ENCODE measurements at places on chromosomes 5 and 9. TPM values are rescaled to one million over a fixed set of nuclear protein-coding genes. Genes with fewer than 3 reads are reported as not detected.
A peak's percentile ranks its signal among the peaks of the same experiment; 100 is the strongest.

- H3K4me1 ChIP-seq, result peaks cover 55% of the 10 kb centered on the region
- no peak overlapping the region for H3K27ac ChIP-seq
- H3K4me3 ChIP-seq, result no peak overlapping the region
- H3K27me3 ChIP-seq, result no peaks in the 10 kb centered on the region
- H3K36me3 ChIP-seq, result no peaks in the 10 kb centered on the region
These were observed 135.3 kb downstream of the ROR2 start for GRCh38 chr9:91814753-91815152.

DNA sequence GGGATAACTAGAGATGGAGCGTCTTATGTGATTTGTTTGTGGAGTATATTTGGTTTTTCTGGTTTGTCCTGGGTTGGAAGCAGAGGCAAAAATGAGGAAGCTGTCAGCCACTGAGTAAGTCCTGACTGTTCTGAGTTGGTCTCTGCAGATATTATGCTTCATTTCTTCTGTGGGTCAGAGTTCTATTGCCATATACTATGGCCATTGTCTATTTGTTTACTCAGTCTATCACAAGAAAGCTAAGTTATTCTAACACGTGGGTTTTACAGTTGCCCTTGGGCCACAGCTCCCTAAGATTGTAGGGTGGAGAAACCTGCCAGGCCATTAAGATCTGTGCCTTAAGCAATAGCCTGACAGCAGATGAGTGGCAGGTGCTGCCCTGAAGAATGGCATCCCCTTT is 3.0 kb upstream of the CTSV start:
- no peaks in the 10 kb centered on the region for H3K36me3 ChIP-seq
- DNase-seq, result no peak
- H3K4me3 ChIP-seq, result peak overlapping the region; percentile 44
- peaks cover 42% of the 10 kb centered on the region for H3K27me3 ChIP-seq

ANKRD18B gene
- total RNA-seq, result 10.3 TPM

DNA sequence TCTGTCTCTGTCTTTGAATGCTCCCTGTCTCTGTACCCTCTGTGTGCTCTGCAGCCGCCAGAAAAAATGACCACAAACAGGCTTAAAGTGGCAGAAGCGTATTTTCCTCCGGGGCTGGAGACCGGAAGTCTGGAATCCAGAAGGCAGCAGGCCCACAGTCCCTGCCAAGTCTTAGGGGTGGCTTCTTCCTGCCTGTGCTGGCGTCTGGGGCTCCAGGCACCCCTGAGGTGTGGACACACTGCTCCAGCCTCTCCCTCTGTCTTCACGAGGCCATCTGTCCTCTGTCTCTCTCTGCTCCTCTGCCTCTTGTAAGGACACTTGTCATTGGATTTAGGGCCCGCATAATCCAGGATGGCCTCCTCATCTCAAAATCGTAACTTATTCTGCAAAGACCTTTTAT is 298.4 kb upstream of the IRX4 start:
- DNase-seq, result no peak
- H3K4me3 ChIP-seq, result no peak overlapping the region
- peaks cover 18% of the 10 kb centered on the region for H3K27me3 ChIP-seq
- no peak overlapping the region for H3K27ac ChIP-seq
- H3K4me1 ChIP-seq, result peaks cover 21% of the 10 kb centered on the region

SV2C gene
- 6.9 TPM for total RNA-seq

GRCh38 chr5:157575381-157576020 is at the start of gene ADAM19:
TSS of gene ADAM19 (minus strand) at chr5:157575775. CDS start at chr5:157575696, 79 bp downstream.
- peak within 1 kb of the TSS; percentile 98 for H3K4me3 ChIP-seq
- H3K27ac ChIP-seq, result peak within 1 kb of the TSS; percentile 71
- H3K27me3 ChIP-seq, result peaks cover 41% of the 10 kb centered on the region
- peaks cover 16% of the 10 kb centered on the region for H3K4me1 ChIP-seq
- H3K36me3 ChIP-seq, result no peaks in the 10 kb centered on the region

LRRC70 gene
- 1.1 TPM for total RNA-seq

DNA sequence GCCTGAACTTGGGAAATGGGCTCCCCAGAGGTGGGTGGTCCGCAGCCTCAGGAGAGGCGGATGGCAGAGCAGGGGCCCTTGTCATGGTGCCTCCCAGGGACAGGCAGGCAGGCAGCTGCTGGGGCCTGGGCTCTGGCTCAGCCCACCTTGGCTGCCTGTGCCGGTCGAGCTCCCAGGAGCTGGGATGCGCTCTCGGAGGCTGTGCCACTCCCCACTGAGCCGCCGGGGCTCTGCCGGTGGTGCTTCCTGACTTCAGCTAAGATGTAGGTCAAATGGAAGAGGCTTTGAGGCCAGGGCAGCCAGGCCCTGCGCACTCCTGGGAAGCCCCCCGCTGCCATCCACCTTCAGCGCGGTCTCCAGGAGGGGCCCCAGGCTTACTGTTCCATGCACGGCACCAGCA is 41.0 kb downstream of the KCNT1 start:
- peaks cover 13% of the 10 kb centered on the region for H3K27me3 ChIP-seq
- no peaks in the 10 kb centered on the region for H3K36me3 ChIP-seq
- H3K4me3 ChIP-seq, result no peak overlapping the region
- H3K4me1 ChIP-seq, result no peaks in the 10 kb centered on the region

DNA sequence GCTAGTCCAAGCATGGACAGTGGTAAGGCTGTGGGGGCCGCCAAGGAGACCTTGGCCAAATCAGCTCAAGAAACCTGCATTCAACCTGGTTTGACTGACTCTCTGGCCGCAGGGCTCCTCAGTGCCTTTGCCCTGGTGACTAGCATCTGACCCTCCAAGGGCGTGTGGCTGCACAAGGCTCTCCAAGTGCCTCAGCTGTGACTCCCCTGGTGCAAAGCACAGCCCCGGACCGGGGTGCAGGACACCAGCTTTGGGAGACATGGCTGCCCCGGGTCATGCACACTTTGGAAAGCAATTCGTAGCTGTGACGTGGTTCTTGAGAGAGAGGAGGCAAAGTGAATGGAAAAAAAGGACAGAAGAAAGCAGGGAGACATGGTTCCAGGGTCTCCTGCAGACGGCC is 245.2 kb upstream of the IRX2 start:
- DNase-seq, result no peak
- peaks cover 14% of the 10 kb centered on the region for H3K4me1 ChIP-seq
- H3K27me3 ChIP-seq, result peaks cover 5% of the 10 kb centered on the region
- no peak overlapping the region for H3K27ac ChIP-seq
- no peak overlapping the region for H3K4me3 ChIP-seq
- no peaks in the 10 kb centered on the region for H3K36me3 ChIP-seq

- no peak overlapping the region for H3K4me3 ChIP-seq
- H3K4me1 ChIP-seq, result peaks cover 8% of the 10 kb centered on the region
- DNase-seq, result peak; percentile 63
- no peaks in the 10 kb centered on the region for H3K36me3 ChIP-seq
These were observed 94.0 kb downstream of the CACNA1B start for GRCh38 chr9:137971477-137972138.

GRCh38 chr5:94977437-94977836 is 307.5 kb downstream of the MCTP1 start:
- H3K4me1 ChIP-seq, result no peaks in the 10 kb centered on the region
- H3K36me3 ChIP-seq, result no peaks in the 10 kb centered on the region
- no peak for DNase-seq

DNA sequence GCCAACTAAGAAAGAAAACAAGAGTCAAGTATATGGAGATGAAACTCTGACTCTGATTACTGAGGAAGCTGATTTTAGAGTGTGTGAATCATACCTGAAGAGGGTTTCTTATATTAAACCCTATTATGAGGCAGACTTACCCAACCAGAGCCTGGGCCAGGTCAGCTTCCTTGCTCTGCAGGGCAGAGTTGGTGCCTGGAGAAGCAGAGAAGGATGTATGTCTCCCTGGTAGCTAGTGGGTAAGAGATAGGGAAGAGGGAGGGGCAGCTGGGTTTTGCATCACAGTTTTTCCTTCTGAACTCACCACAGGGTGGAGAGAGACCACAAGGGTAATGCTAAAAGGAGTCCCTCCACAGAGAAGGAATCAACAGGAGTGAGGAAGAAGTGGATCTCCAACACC is 104.1 kb downstream of the CMYA5 start:
- DNase-seq, result no peak
- no peaks in the 10 kb centered on the region for H3K27me3 ChIP-seq
- no peak overlapping the region for H3K4me3 ChIP-seq
- no peaks in the 10 kb centered on the region for H3K36me3 ChIP-seq

DNA sequence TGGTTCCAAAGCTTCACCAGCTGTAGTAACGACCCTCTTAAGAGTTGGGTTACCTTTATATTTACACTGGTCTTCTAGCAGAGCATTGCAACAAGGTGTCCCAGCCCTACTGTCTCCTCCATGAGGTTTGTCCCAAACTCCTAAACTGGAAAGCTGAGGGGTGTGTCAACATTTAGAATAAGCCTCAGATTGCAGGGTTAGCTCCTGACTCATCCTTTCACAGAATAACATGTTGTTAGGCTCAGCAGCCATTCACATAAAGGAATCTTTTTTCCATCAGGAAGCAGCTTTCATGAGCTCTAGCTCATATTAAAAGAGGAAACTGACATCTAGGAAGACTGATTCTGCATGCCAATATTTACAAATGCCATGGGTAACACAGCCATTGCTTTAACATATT is 238.7 kb downstream of the EFNA5 start:
- peaks cover 6% of the 10 kb centered on the region for H3K36me3 ChIP-seq
- DNase-seq, result no peak
- no peak overlapping the region for H3K4me3 ChIP-seq

GRCh38 chr9:122286764-122287163 is 22.1 kb downstream of the MRRF start:
- H3K27ac ChIP-seq, result no peak overlapping the region
- H3K4me3 ChIP-seq, result no peak overlapping the region
- H3K27me3 ChIP-seq, result no peaks in the 10 kb centered on the region
- H3K4me1 ChIP-seq, result peaks cover 6% of the 10 kb centered on the region

GRCh38 chr5:137320056-137321045 is 178.8 kb downstream of the SPOCK1 start:
- H3K36me3 ChIP-seq, result no peaks in the 10 kb centered on the region
- H3K27ac ChIP-seq, result no peak overlapping the region
- peaks cover 37% of the 10 kb centered on the region for H3K27me3 ChIP-seq
- DNase-seq, result no peak

- H3K4me1 ChIP-seq, result peaks cover 6% of the 10 kb centered on the region
- H3K36me3 ChIP-seq, result no peaks in the 10 kb centered on the region
- no peak overlapping the region for H3K4me3 ChIP-seq
- peak; percentile 31 for DNase-seq
- no peak overlapping the region for H3K27ac ChIP-seq
These were observed 987 bp upstream of the FOXI1 start for GRCh38 chr5:170104710-170105109.

GRCh38 chr9:125908966-125909365 is 161.8 kb downstream of the PBX3 start:
- no peaks in the 10 kb centered on the region for H3K27me3 ChIP-seq
- no peak for DNase-seq
- H3K4me1 ChIP-seq, result peaks cover 52% of the 10 kb centered on the region

DNA sequence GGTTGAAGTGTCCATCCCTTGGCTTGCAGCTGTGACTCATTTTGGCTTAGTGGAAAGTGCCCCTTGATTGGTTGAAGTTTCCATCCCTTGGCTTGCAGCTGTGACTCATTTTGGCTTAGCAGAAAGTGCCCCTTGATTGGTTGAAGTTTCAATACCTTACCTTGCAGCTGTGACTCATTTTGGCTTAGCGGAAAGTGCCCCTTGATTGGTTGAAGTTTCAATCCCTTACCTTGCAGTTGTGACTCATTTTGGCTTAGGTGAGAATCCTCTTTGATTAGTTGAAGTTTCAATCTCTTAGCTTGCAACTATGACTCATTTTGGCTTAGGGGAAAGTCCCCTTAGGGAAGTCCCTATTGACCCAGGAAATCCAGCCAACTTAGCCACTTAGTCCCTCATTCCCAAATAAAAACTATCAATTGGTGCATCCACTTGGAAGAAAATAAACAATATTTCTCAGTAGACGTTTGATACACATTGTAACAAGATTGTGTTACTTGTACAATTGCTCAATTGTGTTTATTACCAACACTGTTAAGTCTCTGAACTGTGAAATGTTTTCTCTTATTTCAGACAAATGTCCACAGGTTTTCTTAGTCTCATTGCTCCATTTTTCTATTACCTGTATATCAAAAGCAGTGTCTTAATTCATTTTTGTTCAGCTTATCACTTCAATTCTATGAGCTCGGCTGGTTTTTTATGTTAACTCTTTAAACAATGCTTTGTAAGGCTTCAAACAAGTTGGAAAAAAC is 2308.8 kb upstream of the ACO1 start:
- H3K27ac ChIP-seq, result no peak overlapping the region
- DNase-seq, result no peak
- H3K4me3 ChIP-seq, result no peak overlapping the region
- H3K27me3 ChIP-seq, result no peaks in the 10 kb centered on the region
- H3K4me1 ChIP-seq, result no peaks in the 10 kb centered on the region

C5orf47 gene
- total RNA-seq, result not detected

- peaks cover 1% of the 10 kb centered on the region for H3K36me3 ChIP-seq
- no peak for DNase-seq
- H3K27me3 ChIP-seq, result peaks cover 94% of the 10 kb centered on the region
- no peak overlapping the region for H3K4me3 ChIP-seq
- H3K4me1 ChIP-seq, result peaks cover 17% of the 10 kb centered on the region
These were observed 134.8 kb downstream of the TMEM174 start for GRCh38 chr5:73307645-73308355.

LRRTM2 gene
- total RNA-seq, result 4.6 TPM

FOXD4L3 gene
- not detected for total RNA-seq

BTNL3 gene
- total RNA-seq, result 0.82 TPM

- H3K4me3 ChIP-seq, result peak overlapping the region; percentile 72
- DNase-seq, result peak; percentile 78
- no peaks in the 10 kb centered on the region for H3K27me3 ChIP-seq
- peaks cover 43% of the 10 kb centered on the region for H3K4me1 ChIP-seq
- no peaks in the 10 kb centered on the region for H3K36me3 ChIP-seq
- H3K27ac ChIP-seq, result peak overlapping the region; percentile 88
These were observed 191.6 kb upstream of the MSX2 start for GRCh38 chr5:174532455-174533453.

SYK gene
- 13.0 TPM for total RNA-seq

GRCh38 chr9:102518324-102518723 is 476.8 kb upstream of the CYLC2 start:
- no peak overlapping the region for H3K4me3 ChIP-seq
- no peaks in the 10 kb centered on the region for H3K36me3 ChIP-seq
- no peak for DNase-seq
- H3K4me1 ChIP-seq, result no peaks in the 10 kb centered on the region
- H3K27me3 ChIP-seq, result no peaks in the 10 kb centered on the region

AKNA gene
- 14.0 TPM for total RNA-seq

Measured in type B pancreatic cell (in vitro differentiated cells).